Ammon's horn (tissue), 1 donor: ENCODE measurements at places on chromosomes 2 and 18.
A peak's percentile ranks its signal among the peaks of the same experiment; 100 is the strongest.

DNA sequence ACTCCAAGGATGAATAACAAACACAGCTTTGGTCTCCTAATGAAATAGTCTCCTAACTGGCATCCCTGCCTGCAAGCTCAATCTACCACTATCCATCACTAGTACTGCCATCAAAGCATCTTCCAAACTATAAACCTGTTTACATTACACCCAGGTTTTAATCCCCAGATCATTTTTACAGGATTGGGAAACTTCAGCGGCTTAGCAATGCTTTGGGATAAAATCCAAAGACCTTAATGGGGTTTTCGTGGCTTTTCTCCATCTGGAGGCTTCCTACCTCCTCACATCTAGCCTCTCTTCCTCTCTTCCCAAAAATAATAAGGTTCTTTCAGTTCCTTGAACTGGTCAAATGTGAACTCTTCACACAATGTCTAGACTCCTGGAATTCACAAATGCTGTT is 92.2 kb upstream of the SETBP1 start:
- DNase-seq, result no peak

DNA sequence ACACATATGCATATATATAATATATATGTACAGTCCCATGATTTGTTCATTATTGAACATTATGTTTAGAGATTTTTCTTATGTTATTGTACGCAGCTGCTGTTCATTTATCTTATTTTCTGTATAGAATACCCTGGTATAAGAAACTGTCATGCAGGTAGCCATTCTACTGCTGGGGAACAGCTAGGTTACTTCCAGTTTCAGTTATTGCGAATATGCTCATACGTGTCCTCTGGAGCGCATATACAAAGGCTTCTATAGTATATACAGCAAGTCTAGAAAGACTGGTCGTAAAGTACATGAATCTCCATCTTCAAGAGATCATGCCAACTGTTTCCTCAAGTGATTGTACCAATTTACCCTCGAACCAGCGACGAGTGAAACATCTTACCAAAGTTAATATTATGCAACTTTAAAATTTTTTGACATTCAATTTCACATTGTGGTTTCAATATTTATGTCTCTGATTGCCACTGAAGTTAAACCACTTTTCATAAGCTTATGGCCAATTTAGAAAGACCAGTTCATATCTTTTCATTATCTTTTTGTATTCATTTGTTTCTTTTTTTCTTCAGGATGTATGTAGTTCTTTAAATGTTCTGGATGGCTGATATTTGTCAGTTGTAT is 53.5 kb downstream of the RDH14 start:
- no peak for DNase-seq

DNA sequence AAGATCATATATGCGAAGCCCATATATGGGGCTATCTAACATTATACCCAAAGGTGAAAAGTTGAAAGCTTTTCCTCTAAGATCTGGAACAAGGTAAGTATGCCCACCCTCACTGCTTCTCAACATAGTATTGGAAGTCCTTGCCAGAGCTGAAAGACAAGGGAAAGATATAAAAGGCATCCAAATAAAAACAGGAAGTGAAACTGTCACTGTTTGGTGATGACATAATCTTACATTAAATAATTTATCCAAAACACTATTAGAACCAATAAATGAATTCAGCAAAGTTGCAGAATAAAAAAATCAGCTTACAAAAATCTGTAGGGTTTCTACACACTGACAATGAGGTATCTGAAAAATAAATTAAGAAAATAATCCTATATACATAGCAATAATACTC is 205.8 kb downstream of the INSIG2 start:
- DNase-seq, result no peak

- DNase-seq, result no peak
Observed at GRCh38 chr2:54271843-54272627, 16.0 kb upstream of the TSPYL6 start.

- no peak for DNase-seq
Observed at GRCh38 chr2:128348701-128349100, 30.0 kb upstream of the HS6ST1 start.

DNA sequence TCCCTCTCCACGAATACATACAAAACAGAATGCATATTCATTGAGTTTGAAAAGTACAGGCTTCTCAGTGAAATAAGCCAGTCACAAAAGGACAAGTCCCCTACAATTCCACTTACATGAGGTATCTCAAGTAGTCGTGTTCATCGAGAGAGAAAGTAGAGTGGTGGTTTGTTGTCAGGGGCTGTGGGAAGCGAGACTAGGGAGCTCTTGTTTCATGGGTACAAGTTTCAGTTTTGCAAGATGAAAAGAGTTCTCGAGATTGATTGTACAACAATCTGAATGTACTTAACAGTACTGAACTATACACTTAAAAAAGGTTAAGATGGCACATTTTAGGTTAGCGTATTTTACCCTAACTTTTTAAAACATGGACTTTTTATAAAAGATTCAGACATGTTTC is 71.5 kb upstream of the TTC39C start:
- DNase-seq, result no peak

- DNase-seq, result no peak
Observed at GRCh38 chr2:230773039-230773773, 60.6 kb downstream of the CAB39 start.

- DNase-seq, result no peak
Observed at GRCh38 chr18:79411614-79412526, 16.1 kb downstream of the NFATC1 start.

DNA sequence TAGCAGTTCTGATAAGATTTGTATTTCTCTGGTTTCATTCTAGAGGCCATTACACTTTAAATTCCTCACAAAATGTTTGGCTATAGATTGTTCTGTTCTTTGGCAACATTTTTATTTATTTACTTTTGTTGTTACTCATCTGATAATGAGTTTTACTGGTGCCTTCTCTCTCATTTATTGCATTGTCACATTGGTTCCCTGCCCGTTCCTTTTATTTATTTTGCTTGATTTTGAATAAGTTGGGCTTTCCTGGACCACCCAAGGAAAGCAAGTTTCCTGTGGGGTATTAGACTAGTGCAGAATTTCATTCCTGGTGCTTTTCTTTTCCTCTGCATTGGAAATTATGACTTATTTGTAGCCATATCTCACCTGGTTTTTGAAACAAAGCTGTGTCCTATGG is 232.0 kb downstream of the SOCS6 start:
- DNase-seq, result no peak

DNA sequence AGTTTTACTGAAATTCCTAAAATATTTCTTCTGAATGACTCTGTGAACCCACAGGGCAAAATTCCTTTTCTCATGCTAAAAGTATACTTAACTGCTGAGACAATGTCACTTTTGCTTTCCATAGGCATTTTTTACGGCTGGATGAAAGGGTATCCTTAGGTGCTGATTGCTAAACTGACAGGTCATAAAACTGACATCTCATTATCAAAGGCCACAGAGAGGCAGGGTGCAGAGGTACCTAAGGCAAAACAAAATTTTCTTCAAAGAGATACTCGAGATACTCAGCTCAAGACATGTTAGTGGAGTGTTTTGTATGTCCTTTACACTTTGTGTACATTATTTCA is 62.0 kb upstream of the WDR75 start:
- no peak for DNase-seq

- no peak for DNase-seq
Observed at GRCh38 chr2:14866736-14867352, 234.3 kb downstream of the LRATD1 start.

DNA sequence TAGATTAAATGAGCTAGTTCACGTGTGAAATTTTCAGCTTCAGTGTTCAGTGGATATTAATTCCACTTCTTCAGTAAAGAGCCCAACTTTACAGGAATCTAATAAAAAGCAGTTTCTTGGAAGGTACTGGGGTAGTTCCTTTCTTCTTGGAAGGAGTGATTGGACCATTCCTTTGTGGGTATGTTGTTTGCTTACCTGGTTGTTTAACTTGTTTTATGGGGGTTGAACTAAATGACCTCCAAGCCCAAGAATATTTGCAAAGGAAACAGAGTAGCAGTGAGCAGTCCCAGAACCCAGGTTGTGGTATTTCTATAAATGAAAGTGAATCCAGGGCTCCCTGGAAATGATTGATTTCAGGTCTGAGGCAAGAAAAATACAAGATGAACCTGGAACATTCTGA is 31.4 kb downstream of the KCNJ13 start:
- DNase-seq, result no peak

GRCh38 chr18:48925491-48925780 is 25.3 kb downstream of the SMAD7 start:
- DNase-seq, result no peak

GRCh38 chr2:128323555-128323931 is 4.9 kb upstream of the HS6ST1 start:
- no peak for DNase-seq

- no peak for DNase-seq
Observed at GRCh38 chr2:110883406-110883805, 151.0 kb downstream of the ACOXL start.

DNA sequence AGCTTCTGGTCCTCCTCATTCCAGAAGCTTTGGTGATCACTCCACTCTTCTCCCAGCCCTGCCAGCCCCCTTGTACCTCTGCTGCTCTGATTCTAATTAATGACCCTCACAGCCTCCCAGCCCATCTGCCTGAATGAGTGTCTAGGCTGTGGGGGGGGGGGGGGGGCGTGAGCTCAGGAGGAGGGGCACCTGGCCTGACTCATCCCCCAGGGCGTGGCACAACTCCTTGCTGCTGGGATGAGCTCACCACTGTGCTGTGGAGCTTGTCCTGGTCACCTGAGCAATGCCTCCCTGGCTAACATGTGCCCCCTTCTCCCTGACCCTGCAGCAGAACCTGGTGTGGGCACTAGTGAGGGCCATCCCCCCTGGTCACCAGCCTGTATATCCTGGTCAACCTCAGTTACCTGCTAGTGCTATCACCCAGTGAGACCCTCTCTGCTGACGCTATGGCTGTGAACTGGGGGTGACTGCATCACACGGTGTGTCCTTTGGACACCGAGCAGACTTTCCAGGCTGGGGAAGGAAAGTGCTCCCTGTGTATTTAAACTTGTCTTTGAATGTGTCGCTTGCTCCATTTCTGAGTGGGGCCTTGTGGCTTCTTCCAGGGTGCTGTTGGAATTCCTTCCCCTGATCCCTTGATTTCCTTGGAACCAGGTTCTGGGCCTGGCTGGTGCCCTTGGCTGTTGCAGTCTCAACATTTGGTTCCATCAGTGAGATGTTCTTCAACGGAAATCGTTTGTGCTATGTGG is 41.5 kb upstream of the PUM2 start:
- no peak for DNase-seq

GRCh38 chr2:144780983-144781382 is 261.1 kb upstream of the ZEB2 start:
- no peak for DNase-seq

- DNase-seq, result no peak
Observed at GRCh38 chr18:62537042-62537894, 14.4 kb downstream of the ZCCHC2 start.

- DNase-seq, result no peak
Observed at GRCh38 chr2:128775914-128776285, 457.2 kb upstream of the HS6ST1 start.

DNA sequence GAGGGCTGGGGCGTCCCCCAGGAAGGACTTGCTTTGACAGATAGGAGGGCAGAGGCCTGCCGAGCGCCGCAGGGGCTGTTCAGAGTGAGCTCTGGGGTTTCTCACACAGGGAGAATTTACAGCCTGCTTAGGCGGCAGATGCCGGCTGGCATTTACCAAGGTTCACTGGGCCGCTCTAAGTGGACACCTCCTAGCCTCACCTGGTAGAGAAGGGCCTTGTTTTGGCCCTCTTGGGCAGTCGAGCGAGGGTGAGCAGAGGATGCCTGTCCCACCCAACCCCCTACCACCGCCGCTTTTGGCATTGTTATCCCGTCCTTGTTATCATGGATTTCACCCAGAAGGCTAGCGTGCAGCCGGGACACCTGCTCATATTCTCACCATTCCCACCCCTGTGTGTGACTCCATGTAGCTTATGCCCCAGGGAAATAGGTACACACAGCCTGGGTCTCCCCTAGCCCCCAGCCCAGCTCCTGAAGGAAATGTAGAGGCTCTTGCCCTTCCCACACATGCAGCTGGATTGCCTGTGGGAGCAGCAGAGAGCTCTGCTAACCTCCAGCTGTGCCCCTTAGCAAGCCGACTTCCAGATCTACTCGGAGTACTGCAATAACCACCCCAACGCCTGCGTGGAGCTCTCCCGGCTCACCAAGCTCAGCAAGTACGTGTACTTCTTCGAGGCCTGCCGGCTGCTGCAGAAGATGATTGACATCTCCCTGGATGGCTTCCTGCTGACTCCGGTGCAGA is 52.4 kb downstream of the FAM168B start:
- DNase-seq, result no peak

- DNase-seq, result peak; percentile 79
Observed at GRCh38 chr2:219509780-219510511, 4.3 kb upstream of the ASIC4 start.

DNA sequence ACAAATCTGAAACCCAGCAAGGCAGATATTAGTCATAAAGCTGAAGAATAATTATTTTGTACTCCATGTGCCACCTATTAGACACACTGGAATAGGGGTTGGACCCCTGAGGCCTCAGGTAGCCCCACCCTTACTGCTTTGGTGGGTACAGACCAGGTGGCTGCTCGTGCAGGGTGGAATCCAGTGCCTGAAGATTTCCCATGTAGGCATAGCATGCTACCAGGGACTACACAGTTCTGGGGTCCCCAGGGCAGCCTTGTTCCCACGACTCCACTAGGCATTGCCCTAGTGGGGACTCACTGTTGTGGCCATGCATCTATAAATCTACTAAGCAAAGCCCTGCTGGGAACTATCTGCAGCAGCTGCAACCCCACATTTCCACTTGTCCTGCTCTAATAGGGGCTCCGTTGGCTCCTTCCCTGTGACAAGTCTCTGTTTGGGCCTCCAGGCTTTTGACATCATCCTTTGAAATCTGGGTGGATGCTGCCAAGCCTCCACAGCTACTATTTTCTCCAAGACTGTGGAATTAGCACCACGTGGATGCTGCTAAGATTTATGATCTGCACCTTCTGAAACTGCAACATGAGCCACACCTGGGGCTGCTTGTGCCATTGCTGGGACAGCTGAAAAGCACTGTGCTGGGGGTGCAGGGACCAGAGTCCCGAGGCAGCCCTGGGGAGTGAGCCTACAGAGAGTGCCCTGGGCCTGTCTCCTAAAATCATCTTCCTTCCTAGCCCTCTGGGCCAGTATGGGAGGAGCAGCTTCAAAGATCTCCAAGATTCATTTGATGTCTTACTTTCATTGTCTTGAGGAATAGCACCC is 303.8 kb downstream of the FSIP2 start:
- DNase-seq, result no peak

- no peak for DNase-seq
Observed at GRCh38 chr2:25339211-25339674, 2.5 kb downstream of the DNMT3A start.
